GM04503 (cell line): ENCODE measurements at places on chromosomes 2 and 18.

- DNase-seq: no peak
These were observed 76.9 kb downstream of the KIAA2012 start for GRCh38 chr2:202149936-202150335.

GRCh38 chr18:74682141-74682990 is 84.7 kb downstream of the ZNF407 start:
- DNase-seq: no peak

- DNase-seq: peak; percentile 73
These were observed 428.3 kb downstream of the MBD2 start for GRCh38 chr18:53796040-53796729.

DNA sequence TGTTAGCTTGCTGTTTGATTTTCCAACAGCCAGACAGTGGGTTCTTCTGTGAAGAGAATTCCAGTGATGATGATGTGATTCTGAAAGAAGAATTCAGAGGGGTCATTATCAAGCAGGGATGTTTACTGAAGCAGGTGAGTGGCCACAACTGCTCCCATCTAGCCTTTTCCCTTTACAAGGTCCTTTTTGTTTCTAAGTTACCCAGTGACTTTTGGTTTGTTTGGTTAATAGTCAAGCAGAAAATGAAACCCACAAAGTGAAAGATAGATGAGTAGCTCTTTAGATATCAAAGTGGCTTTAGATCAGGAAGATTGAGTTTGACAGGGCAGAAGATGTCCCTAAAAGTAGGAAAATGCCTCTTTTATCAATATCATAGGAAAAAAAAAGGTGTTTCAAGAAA is 23.3 kb downstream of the PLEK start:
- DNase-seq: no peak

DNA sequence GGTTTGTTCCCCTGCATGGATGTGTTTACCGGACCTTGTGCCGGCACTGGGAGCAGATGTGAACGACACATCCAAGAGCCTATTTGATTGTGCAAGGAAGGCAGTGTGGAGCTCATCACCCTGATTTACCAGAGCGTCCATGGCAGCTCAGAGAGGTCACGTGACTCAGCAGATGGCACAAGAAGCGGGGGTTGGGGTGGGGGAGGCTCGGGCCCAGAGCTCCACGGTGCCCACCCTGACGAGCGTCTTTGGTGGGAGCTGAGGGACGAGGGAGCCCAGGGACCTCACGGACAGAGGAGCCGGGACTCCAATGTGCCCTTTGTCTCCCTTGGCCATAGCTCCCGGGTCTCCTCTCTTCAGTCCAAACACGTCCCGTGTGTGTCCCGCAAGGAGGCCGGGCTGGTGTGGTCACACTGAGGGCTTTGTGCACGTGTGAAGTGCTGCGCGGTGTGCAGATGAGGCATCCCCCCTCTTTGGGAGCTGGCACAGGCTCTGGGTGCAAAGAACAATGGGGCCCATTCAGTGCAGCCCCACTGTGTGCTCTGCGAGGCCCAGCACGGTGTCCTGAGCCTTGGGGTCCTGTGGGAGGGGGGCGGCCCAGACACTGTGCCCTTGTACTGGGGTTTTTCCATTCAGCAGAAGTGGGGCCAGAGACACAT is 15.5 kb downstream of the KCNIP3 start:
- no peak for DNase-seq

DNA sequence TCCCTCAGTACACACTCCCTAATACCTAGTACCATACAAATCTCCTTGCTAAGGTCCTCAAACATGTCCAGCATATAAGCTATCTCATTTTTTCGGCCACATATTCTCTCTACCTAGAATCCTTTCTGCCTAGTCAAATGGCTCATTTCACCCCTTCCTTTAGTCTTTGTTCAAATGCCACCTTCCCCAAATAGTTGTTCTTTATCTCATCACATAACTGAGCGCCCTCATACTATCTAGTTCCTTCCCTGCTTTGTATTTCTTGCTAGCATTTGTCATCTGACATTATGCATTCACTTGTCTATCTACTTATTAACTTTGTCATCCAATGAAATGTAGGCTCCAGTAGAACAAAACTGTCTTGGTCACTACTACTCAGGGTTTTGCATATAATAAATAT is 35.5 kb downstream of the RPRD1A start:
- DNase-seq: no peak

DNA sequence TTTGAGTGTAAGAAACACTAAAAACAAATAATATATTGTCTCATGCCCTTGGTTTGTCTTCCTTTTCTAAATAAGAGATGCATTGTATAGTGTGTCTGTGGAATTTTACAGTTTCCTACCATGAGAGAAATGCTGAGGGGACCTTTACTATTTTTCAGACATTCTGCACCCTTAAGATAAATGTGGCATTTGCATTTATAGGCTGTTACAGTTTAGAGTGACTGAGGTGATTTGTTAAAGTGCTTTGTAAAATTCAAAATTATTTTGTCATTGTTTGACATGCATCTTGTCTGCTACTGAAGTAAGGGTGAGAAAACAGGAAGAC is 78.9 kb upstream of the ZSWIM2 start:
- no peak for DNase-seq

GRCh38 chr2:173452416-173452815 is 97.7 kb downstream of the CDCA7 start:
- no peak for DNase-seq

DNA sequence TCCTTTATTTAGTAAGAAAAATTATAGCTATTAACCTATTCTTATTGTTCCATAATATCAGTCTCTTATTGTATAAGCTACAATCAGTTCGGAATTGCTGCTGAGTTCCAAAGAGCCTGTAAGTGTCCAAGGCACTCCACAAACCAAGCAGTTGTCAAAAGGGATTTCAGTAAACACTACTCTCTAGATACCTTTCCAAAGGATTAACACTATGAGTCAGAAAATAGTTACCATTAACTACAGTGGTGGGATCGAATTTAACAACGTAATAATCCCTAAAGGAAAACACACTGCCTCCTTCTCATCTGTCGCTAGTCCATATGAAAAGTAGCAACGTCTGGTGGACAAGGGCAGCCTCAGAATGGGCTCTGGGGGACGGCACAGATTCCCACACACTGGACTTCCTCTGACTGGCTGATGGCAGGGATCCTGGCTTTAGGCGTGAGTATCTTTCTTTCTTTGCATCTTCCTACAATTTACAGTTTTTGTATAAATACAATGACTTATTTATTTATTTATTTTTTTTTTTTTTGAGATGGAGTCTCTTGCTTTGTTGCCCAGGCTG is 8.8 kb downstream of the TGFBRAP1 start:
- no peak for DNase-seq

DNA sequence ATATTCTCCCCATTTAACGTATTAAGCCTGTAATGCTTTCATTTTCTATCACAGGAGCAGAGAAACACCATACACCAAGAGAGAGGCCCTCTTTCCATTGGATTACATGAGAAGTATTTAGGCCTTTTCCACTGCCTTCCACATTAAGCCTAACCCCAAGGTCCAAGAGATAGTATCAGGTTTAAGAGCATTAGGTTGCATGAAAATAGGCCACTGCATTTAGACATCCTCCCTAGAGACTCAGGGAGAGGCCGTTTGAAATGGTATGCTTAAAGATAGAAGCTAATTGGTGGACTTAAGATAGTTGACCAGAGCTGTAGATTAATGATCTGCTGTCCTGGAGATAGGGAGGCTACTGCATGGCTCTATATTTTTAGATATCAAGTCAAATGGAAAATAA is 128.5 kb upstream of the PTPRM start:
- DNase-seq: no peak

GRCh38 chr2:2877427-2877826 is 500.2 kb downstream of the EIPR1 start:
- no peak for DNase-seq

DNA sequence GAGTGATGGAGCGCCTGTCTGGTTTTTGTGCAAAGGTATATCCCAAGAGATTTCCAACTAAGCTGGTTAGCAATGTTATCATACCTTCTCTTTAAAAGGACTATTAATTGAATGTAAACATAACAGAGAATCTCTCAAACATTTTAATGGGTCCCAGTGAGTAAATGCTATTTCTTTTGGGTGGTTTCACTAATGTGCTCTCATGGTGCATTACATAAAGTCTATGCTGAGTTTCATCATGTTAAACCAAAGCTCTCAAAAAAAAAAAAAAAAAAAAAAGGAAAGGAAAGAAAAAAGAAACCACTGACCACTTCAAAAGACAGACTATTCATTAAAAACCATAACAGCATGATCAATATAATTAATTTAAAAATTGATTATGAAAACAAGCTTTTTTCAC is 119.1 kb upstream of the SCN1A start:
- DNase-seq: no peak

DNA sequence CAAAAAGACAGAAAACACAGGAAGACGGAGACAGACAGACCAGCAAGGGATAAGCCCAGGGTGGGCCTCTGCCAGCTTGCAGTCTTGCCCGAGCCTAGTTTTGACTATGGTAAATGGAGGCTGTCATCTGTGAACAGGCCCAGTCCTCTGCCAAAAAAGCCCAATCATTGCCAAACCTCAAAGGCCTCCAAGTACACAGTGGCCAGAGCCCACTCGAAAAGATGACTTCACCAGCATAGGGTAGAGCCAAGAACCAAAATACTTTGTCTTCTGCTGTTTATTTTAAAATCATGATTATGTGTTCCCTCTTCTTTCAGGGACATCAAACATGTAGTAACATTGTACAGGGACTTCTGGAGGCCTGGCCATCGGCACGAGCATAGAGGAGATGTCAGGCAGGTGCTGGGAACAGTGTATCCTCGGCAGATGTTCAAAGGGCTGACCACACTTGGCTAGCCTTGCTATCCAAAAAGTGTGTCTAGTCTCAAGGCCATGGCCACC is 66.0 kb downstream of the TTC32 start:
- DNase-seq: no peak

DNA sequence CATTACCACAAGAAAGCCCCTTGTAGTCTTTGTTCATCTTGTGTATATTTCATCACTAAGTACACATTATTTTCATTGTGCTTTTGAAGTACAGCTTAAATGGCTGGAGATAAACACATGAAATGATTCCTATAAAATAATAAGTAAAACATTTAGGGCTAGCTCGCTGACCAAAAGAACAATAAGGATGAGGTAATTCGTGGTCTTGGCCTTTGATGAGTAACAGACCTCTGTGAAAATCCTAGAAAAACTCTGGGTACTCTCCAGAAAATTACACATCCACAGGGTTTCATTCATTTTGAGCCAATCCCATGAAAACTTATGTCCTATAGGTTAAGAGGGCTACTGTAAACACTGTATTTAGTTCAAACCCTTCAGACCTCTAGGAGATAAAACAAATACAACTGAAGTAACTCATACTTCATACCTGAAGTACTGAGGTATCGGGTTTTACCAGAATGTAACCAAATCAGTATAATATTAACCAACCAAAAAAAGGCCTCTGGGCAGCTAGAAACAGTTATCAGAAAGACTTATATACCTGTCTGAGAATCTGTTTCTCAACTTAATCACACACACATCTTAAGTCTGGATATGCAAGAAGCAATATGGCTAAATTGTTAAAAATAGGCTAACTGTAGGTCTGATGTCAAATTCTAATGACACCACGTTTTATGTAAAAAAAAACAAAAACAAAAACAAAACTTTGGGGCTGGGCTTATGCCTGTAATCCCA is 31.0 kb downstream of the CFAP36 start:
- peak; percentile 40 for DNase-seq

GRCh38 chr2:240232961-240233884 is 92.8 kb upstream of the OTOS start:
- no peak for DNase-seq

DNA sequence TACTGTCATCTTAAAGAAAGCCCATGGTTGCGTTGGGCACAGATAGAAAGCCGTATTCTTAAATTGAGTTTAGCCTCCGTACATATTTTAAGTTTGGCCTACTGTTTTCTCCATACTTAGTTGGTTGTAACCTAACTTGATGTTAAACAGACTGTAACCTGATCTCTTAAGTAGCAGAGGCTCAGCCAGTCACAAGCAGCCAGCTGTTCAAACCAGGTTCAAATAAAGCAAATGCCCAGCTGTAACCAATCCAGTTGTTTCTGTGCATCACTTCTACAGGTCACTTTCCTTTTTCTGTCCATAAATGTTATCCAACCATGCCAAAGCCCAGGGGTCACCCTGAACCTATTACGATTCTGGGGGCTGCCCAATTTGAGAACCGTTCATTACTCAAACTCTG is 10.0 kb upstream of the THADA start:
- no peak for DNase-seq

GRCh38 chr2:120968307-120969015 is 232.8 kb downstream of the GLI2 start:
- DNase-seq: no peak

- no peak for DNase-seq
These were observed 1.5 kb downstream of the RPRM start for GRCh38 chr2:153476816-153477635.

DNA sequence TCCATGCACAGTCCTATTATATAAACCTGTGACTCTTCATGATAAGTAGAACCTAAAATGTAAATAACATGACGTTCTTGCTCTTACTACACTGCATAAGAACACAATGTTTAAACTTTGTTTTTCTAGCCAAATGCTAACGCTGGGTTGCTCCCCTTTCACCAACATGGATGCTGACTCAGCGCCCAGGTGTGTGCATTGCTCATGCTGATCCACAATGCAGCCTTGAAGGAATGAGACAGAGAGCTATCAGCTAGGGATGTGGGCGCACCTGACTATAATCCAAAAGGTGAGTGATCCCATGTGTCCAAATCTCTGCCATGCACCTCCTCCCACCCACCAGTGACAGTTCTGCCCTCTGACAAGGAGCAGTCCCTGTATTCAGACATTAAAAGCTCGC is 235.0 kb downstream of the IRS1 start:
- DNase-seq: no peak

GRCh38 chr2:220847589-220847988 is 724.5 kb downstream of the EPHA4 start:
- peak; percentile 76 for DNase-seq

- DNase-seq: no peak
These were observed 288.8 kb upstream of the PIK3C3 start for GRCh38 chr18:41666231-41666630.

- DNase-seq: no peak
These were observed 1.6 kb downstream of the SMAD7 start for GRCh38 chr18:48949050-48949605.

DNA sequence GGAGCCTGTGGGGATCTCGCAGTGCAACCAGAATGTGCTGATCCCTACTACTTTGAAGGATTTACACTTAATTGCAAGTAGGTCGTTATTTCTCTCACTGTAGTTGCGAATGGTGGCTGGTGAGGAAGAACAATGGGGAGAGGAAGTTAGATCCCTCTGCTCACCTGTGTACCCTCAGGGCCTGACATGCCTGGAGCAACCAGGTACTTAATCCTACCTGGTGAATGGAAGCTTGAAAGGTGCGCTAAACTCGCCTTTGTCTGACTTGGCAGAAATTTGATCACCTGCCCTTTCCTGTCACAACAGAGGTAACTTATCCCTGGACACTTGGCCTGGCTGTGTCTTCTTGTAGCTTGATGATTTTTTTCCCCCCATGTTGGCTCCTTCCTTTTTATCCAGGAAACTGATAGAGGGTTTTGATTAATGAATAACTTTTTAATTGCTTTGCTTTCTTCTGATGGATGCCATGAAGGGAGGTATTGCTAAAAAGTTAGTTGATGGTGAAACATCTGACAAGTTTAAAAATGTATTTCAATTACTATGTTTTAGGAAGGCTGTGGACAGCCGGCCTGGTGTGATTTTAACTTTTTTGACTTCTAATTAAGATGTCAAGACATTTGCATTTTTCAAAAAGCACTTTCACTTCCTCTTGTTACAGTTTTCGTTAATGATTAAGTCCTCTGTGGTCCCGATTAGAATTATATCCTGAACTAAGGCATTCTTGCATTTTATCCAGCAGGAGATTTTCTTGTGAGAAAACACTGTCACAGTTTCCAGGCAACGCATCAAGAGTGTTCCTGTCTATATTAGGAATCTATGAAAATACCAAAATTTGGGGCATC is 9.2 kb downstream of the SGPP2 start:
- no peak for DNase-seq
